Suprapubic skin (tissue), 4 donors: ENCODE measurements at places on chromosomes 12 and 14. TPM values are rescaled to one million over a fixed set of nuclear protein-coding genes. Genes with fewer than 3 reads are reported as not detected.

SELPLG gene
- 2.7 TPM for total RNA-seq

DNA sequence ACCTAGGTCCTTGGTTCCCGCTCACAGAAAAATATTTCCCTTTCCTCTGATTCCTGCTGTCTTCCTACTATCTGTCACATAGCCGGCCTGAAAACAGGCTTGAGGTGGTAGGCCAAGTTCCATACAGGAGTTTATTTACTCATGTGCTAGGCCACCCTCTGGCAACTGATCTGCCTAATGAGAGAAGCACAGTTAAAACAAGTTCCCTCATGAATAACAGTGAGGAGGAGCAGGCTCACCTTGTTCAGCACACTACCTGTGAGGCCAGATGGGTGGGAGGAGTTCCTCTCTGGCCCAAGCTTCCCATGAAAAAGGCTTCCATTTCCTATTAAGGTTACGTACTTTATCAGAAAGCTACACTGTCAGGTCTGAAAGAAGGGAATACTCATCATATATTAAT is 206.0 kb downstream of the MYRFL start:
- no peak for DNase-seq

- no peak for DNase-seq
Measured at GRCh38 chr12:100724071-100724470, 70.5 kb upstream of the ANO4 start.

- no peak for DNase-seq
Measured at GRCh38 chr12:129520739-129521138, 383.1 kb downstream of the TMEM132D start.

GRCh38 chr12:124388679-124389137 is 93.8 kb downstream of the RFLNA start:
- DNase-seq, result no peak

DNA sequence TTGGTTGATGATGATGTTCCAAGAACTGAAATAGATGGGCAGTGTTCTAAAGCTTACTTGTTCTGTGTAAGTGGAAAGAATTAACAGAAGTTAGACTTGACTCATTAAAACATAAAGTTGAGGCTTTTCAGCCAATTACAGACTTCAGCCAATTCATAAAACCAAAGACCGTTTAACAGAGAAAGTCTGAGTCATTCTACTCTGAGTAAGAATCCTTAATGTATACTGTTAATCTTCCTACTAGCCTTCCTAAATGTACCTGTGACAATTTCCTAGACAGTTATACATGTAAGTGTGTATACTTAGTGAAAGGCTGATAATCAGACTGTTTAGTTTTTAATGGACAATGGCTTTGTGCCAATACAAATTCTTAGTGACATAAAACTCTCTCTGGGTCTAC is 681.0 kb downstream of the RPL10L start:
- DNase-seq, result no peak

MORN3 gene
- total RNA-seq, result 3.6 TPM

GRCh38 chr14:65718629-65719028 is 306.1 kb downstream of the FUT8 start:
- no peak for DNase-seq

DNA sequence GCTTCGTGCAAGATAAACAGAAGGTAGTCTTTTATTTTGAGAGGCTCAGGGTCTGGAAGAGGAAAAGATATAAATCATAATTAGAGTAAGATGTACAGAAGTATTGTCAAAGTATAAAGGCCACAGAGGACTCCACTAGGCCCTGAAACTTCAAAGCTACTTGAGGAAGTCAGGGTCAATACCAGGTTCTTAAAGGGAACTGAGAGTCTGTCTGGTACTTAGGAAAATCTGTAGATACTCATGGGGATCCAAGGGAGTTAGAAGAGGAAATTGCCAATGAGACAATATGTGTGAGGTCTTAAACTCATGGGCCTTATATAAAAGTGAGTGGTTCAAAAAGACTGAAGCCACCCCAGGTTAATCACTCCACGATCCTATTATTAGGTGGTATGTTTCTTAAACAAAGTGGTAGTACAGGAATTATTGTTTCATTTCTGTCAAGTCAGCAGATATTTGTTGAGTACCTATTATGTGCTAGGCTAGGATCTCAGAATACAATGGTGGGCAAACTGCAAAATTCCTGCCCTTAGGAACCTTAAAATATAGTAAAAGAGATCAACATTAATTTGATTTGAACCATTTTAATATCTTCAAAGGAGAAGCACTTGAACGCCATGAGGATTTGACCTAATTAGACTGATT is 314.6 kb downstream of the ADAMTS20 start:
- no peak for DNase-seq

DPPA3 gene
- total RNA-seq, result not detected

TUNAR gene
- total RNA-seq, result not detected

DNA sequence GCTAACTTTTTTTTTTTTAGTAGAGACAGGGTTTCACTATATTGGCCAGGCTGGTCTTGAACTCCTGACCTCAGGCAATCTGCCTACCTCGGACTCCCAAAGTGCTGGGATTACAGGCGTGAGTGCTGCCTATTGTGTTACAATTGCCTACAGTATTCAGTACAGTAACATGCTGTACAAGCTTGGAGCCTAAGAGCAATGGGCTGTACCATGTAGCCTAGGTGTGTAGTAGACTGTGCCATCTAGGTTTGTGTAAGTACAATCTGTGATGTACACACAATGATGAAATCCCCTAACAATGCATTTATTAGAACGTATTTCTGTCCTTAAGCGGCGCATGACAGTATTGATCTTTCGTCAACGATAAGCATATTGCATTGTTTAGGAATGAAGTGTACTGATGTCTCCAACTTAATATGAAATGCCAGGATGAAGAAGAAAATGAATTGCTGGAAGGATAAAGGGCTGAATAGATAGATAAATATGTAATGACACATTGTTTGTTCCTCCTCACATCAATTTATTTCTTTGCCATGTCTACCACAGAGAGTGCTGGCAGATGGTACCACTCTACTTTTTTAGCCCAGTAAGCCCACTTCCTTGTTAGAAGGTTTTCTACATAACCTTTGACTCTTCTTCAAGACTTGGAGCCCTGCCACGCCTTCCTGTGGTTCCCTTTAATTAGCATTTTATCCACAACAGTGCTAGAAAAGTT is 467.5 kb downstream of the VRK1 start:
- DNase-seq, result no peak

MTRFR gene
- 6.4 TPM for total RNA-seq

- DNase-seq, result no peak
Measured at GRCh38 chr14:46940611-46941010, 289.0 kb upstream of the RPL10L start.

DNA sequence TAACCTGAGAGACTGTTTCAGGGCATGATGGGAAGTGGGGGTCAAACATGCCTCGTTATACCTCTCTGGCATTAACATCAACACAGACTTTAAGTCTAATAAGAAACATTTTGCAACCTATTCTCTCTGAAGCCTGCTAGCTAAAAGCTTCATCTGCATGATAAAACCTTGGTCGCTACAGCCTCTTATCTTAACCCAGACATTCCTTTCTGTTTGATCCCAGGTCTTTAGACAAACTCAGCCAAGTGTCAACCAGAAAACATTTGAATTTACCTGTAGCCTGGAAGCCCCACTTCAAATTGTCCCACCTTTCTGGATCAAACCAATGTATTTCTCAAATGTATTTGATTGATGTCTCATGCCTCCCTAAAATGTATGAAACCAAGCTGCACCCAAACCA is 9.1 kb downstream of the PPP2R3C start:
- DNase-seq, result no peak

OTX2 gene
- not detected for total RNA-seq
